D341Med (cell line): ENCODE measurements at places on chromosomes 5 and 9.
A peak's percentile ranks its signal among the peaks of the same experiment; 100 is the strongest.

DNA sequence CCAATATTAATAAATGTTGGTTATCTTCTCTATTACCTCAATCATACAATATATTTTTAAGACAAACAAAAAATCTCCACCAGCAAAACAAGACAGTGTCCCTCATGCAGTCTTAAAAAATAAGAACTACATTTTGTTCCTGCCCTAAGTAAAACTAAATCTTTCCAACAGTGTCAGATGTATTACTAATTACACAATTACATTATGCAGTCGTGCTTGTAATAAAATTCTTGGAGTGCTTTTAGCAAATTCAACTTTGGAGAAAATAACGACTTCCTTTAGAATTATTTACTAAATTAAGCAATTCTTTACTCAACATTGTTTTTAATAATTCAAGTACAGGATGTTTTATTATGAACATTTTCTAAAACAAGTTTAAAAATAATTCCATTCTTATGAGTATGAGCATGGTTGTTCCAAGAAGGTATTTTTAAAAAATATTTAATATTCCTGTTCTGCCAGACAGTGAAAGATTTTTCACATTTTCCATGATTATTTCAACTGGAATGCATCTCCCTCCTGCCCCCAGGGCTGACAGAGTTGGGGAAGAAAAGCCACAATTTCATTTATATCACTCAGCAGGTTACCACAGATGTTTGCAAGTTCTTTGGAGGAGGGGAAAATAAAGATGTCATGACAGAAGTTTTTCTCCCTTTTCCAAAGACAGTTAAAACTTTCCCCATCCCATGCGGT, 137.9 kb downstream of the FAM114A2 start:
- no peak for DNase-seq

GRCh38 chr5:147902609-147903115, 3.7 kb downstream of the C5orf46 start:
- no peak for DNase-seq

DNA sequence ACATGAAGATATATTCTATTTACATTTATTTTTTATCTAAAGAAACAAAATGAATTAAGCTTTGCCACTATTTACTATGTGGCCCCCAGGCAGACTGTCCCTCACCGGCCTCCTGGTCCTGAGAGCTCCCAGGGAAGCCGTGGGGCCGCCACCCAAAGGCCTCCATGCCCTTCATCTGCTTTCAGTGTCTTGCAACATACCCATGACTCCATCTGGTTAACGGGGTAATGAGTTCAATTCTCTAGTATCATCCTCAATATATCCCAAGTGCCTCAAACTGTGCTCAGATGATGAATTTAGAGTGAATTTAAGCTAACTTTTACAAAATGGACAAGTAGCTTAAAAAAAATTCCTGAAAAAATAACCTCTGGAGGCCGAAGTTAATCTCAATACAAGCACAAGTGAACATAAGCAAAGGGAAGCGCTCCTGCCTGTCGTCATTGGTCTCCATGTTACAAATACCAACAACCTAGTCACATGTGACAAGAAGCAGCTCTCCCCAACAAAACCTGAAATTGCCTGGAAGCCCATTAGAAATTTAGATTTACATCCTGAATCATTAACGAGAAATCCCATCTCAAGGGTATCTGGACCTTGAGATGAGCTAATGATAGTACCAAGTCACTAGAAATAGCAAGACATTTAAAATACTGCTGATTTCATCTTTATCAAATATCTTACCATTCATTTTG, 26.1 kb downstream of the DAP start:
- no peak for DNase-seq

DNA sequence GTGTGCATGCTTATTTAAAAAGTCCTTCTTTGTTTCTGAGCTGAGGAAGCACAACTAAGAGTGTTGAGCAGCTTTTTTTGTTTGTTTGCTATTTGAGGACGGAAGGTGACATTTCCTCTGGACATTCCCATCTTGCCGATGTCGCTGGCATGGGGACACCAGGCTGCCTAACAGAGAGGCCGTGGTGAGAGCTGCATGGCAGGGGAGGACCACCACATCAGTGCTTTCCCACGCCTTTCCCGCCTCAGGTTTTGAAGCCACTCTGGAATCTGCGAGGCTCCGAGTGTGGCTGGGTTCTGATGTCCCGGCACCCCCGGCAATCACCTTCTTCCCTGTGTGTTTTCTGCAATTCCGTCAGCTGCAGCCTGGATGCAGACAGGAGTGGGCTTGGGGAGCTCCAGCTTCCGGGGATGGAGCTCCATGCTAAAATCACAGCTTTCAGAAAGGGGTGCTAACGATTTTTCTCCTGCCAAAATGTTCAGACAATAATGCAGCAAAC, 259.8 kb upstream of the IRX4 start:
- DNase-seq: no peak

DNA sequence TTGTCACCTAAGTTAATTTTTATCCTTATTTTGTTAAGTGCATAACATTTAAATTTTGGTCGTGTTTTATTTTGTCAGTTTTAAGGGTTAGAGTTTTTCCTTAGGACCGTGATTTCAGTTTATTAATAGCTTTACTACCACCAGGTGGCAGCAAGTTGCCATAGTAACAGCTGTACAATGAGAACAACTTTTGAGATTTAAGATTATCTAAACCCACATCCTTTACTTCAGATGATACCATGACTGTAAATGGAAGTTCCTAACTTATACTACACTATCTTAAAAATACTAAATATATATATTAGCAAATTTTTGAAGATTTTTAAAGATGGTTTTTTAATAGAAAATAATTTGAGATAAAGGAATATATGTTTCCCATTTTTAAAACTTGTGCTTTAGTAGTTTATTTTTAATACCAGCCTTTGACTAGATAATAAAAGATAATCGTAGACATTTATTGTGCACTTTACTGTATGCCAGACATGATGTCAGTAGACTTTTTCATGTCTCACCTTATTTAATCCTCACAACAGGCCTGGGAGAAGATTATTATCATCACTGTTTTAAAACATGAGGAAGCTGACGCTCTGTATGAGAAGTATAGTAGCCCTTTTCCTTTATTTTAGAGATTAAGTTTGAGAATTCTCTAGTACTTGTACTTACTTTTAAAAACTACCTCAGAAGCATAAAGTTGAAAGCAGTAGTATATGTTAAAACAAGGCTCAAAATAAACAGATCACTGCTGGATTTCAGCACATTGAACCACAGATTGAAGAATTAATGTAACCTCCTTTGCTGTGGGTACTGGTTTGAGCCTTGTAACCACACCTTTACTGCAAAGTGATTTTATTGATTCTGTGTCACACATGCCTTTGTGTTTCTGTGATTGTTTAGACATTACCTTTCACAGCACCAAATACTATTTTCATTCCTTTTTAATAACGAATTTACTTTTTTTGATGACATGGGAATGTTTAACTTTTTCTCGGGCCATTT, 27.5 kb downstream of the SREK1 start:
- peak; percentile 35 for DNase-seq

GRCh38 chr9:118271936-118272335, 567.7 kb downstream of the TLR4 start:
- DNase-seq: no peak

DNA sequence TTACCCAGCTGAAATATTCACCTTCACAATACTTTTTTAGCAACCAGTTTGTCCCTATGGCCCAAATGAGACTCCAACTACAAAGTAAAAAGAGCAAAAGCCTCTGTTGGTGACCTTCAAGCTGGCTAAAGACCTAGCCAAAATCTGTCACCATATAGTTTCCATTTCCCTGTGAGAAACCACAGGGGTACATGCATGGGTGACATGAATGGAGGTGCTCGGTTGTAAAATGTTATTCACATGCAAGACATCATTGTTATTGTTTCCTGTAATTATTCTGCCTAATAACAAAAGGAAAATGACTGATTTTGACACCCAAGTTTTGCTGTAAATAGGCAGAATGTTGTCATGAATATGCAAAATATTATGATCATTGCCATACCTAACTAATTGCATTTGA, 285.3 kb downstream of the ZNF608 start:
- no peak for DNase-seq

DNA sequence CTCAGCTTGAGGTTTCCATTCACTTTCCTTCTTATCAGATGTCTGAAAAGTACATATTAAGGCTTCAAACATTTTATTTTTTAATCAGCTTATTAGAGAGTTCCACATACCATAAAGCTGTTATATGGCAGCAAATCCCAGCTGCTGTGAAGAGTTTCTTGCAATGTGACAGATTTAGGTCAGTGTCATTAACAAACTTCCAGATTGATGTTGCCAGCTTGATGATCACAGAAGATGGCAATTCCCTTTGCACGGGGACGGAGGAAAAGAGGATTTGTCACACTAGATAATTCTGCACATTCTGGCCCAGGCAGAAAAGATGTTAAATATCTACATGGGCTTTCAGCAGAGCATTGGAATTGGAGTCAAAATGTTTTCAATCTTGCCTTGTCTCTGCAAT, 215.8 kb downstream of the BRINP1 start:
- no peak for DNase-seq

DNA sequence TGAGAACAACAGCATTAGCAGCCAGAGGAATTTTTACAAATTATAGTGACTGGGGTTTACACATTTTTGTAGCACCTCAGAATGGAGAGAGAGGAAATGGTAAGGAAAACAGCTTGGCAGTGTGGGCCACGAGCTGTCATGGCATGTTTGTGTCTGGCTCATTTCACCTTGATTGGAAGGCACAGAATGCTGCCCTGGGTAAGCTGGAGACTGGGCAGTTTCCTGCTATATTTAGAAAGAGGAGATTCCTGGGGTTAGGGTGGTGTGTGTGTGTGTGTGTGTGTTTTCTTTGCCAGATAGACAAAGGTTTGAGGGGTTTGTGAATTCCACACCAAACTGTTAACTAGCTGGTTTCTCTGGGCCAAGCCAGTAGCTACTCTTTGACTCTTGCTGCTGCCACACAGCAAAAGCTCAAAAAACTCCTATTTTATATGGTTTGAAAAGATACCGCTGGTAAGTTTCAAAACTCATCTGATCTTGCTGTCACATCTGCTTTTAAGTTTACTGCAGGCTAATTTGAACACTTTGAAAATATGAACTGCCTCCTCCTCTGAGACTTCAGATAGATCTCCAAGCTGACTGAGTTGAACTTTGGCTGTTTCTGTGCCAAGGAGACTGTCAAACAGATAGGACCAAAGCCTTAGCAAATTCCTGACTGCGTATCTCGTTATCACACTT, 9.1 kb downstream of the ARHGAP26 start:
- no peak for DNase-seq

DNA sequence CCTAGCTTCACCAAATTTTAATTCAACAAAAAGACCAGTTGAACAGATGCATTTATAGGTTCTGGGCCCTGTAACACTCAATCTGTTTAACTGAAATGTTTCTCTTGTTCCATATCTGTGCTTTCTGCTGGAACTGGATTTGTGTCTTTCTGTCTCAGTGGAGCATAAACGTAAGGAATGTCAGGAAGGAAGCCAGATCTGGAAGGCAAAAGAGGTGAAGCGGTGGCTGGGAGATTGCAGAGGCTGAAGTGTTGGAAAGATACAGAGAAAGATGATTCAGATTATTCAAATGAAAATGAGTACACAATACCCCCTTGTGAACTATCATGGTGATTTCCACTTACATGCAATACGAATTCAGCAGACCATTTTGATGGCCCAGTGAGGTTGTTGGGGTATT, 406.8 kb downstream of the BRINP1 start:
- no peak for DNase-seq

DNA sequence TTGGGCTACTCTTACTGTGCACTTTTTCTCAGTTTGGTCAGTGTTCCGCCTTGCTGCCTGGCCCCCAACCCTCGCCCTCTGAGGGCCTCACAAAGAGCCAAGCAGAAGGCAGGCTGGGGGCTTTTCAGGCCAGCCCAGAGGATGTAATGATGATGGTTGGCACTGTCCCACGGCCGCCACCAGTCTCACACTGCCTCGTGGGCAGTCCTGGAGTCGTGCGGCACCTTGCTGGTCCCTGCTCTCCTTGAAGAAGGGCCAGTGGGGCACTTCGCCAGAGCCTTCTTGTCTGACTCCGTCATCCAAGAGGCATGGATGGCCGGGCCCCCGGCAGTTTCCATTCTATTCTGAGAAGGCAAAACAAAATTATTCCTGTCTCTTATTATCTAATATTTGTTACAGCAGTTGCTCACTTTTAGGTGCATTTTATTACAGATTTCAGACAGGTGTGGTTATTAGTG, 21.0 kb downstream of the TENT4A start:
- peak; percentile 5 for DNase-seq

GRCh38 chr9:1354606-1355005, 304.4 kb downstream of the DMRT2 start:
- DNase-seq: no peak

DNA sequence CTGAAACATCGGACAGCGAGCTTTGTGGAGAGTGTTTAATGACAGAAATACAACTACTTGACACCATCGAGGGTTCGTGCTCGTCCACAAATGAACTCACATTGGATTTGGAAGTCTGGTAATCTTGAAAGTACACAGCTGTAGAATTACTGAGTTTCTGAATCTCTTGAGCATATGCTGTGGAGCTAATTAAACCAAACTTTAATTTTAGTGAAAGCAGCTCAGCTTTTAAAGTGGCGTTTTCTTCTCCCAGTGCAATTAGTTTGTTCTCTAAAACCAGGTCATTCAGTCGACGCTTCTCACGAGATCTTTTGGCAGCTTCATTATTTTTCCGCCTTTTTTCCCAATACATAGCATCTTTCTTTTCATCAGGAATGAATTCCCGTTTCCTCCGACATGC, 13.5 kb downstream of the NFIL3 start:
- no peak for DNase-seq

GRCh38 chr5:12459326-12459725, 555.1 kb upstream of the CTNND2 start:
- DNase-seq: no peak

DNA sequence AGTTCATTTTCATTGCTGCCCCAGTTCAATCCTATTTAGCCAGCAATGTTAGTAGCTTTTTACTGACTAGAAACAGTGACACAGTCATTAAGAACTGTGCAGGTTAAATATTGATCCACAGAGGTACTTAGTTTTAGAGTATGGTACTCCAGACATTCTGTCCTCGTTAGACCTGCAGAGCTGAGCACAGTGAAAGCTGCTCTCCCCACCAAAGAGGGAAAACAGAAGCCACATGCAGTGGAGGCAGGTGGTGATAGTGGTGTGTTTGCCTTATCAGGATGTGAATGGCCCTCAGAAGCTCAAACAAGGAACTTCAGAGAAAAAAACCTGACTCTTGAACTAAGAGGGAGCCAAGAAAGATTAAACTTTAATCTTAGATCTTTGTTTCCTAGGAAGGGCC, 75.5 kb downstream of the UNC13B start:
- DNase-seq: no peak

DNA sequence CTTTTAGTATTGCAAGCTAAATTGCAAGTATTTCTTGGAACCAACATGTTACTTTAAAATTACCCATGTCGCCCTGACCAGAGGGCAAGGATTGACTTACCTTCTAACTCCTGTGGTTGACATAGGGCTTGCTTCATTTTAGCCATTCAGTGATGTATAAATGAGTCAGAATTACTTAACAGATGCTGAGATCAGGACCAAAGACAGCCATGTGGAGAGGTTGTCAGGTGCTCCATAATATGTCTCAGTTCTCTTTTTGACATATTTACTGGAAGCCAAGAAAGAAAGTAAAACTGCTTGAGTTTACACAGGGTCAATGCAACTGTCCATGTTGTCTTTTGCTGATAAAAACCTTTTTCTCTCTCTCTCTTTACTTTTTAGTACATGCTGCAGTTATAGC, 33.2 kb downstream of the F2RL2 start:
- no peak for DNase-seq

- no peak for DNase-seq
Measured at GRCh38 chr5:108940506-108940905, 192.8 kb downstream of the FER start.

- DNase-seq: no peak
Measured at GRCh38 chr5:142507531-142508372, 178.1 kb downstream of the FGF1 start.
